ENCODE measurements at places on chromosomes 12 and 14. TPM values are rescaled to one million over a fixed set of nuclear protein-coding genes. Genes with fewer than 3 reads are reported as not detected.

The RTL1 gene
- total RNA-seq = not detected

DNA sequence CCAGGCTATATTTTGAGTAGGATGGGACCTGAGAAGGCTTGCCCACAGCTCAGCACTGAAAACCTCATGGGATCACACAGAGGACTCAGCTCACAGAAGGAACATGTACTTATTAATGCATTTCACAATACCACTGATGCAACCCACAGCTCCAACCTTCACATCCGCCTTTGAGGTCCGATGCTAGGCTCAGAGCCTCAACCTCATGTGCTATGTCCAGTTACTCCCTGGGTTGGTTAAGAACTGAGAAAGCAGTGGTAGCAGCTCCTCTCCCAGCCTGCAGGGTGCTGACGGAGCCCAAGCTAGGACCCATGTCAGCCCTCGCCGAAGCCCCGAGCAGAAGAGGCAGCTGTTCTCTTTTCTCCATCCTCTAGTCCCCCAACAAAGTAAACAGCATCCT, 52.9 kb downstream of the SPTB start:
- DNase-seq = no peak

DNA sequence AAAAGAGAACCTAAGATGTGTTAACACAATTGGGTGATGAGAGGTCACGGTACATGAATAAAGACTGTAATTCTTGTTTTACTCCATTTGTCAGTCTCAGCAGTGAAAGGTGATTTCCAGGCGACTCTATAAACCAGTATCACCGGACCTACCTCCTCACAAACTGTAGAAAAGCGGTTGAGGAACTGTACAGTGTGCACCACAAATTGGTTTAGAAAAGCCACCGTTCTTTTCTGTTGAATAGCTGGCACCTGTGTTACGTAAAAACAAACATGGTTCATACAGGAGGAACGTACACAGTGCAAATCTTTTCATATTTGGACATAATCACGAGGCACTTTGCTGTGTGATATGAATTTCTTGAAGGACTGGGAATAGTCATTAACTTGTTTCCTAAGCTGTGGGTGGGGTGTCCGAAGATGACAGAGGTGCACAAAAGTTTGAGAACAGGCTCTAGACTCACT, 663 bp downstream of the WASHC3 start:
- no peak for DNase-seq

DNA sequence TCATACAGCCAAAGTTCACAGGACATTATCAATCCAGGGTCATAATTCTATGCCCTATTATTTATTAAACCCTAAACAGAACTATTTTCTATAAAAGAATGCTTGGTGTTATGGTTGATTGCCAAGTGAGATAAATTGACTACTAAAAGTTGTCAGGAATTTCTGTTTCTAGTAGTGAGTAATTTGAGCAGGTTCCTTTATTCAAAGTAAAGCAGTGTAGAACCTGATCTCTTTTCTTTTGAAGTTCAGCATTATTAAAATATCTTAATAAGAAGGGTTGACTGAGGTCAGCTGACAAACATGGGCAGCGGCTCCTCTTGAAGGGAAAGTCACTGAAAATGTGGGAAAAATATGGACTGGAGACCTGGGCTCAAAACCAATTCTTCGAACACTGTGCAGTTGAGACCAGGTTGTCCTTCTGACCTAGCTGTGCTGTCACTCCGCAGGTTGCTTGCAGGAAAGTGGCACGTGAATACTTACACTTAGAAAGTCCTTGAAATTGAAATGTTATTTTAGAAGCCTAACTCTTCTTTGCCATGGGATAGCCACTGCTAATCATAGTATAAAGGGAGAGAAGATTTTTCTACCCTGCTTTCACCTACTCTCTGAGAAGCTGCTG, 141.0 kb downstream of the RASSF9 start:
- DNase-seq = no peak

The DLGAP5 gene
- total RNA-seq = 8.8 TPM

- DNase-seq = no peak
These were observed 39.6 kb downstream of the HECTD4 start for GRCh38 chr12:112342587-112342986.

The HOXC12 gene
- not detected for total RNA-seq

- no peak for DNase-seq
These were observed 172.7 kb downstream of the CAND1 start for GRCh38 chr12:67441736-67442346.

DNA sequence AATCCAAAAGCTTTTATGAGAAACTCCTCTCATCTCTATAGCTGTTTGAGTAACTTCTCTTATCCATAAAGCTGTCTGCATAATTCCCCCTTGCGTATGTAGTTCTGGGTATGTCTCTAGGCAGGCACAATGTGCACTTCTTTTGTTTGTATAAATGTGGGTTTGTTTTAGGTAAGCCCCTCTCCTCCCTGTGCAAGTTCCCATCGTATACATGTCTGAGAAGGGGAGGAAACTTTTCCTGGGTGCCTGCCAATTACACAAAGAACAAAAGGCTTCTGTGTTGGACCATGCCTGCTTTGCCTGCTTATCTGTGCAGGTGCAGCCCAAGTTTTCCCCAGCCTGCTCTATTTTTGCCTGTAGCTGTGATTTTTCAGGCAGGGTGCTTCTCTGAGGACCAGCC, 96.7 kb downstream of the CCER1 start:
- no peak for DNase-seq

DNA sequence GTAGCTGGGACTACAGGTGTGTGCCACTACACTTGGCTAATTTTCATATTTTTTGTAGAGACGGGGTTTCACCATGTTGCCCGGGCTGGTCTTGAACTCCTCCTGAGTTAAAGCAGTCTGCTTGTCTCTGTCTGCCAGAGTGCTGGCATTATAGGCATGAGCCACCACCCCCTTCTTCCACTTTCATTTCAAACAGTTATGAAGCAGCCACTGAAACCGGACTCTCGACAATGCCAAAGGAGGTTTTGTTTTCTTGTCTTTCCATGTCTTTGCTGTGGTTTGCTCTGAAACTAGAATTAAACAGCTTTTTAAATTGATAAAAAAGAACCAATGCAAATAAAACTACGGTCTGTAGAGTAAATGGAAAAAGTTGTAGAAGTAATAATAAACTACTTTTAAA, 30.4 kb downstream of the RAP1B start:
- DNase-seq = no peak

DNA sequence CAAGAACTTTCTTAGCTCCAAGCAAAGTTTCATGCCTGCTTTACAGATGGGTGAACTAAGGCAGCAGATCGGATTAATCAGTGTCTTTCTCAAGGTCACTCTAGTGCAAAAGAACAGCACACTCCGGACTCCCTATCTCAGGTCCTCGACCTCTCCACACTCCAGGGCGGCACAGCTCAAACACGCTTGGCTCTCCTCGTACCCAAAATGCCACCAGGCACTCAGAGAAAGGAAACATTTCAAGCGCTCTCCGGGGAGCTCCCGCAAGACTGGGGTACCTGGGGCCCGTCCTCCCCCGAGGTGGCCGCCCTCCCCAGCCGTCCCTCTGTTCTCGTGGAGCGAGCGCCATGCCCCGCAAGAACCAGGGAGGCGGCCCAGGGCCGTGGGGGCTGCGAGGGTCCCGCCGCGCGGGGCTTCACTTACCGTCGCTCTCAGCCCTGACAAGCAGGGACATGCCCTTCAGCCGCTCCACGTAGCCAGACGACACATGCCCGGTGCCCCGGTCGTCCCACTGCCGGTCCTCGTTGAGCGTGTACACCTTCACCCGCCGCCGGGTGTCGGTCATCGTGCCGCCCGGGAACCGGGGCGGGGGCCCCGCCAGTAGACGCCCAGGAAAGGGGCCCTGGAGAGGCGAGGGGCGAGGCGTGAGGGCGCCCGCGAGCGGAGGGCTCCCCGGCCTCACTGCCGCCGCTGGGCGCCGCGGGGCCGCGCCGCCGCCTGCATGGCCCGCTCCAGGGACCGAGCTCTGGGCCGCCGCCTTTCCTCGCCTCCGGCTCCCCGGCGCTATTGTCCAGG, 830 bp downstream of the PPP4R3A start:
- DNase-seq = no peak

The HRK gene
- 0.31 TPM for total RNA-seq

GRCh38 chr12:91188778-91189177, 6.2 kb upstream of the DCN start:
- no peak for DNase-seq

The COPZ1 gene
- total RNA-seq = 108 TPM

- DNase-seq = no peak
These were observed 6.2 kb upstream of the BIN2 start for GRCh38 chr12:51330186-51330585.

The BIN2 gene
- not detected for total RNA-seq

The DBX2 gene
- not detected for total RNA-seq

The GPD1 gene
- not detected for total RNA-seq

DNA sequence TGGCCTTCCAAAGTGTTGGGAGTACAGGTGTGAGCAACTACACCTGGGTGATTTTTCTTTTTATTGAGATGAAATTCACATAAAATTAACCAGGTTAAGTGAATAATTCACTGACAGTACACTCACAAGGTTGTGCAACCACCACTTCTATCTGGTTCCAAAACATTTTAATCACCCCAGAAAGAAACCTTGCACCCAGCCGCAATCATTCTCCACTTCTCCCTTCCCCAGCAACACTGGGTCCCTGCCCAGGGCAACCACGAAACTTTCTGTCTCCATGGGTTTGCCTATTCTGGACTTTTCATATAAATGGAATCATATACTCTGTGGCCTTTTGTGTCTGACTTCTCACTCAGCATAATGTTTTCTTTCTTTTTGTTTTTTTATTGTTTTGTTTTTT, 26.3 kb upstream of the MLXIP start:
- no peak for DNase-seq

DNA sequence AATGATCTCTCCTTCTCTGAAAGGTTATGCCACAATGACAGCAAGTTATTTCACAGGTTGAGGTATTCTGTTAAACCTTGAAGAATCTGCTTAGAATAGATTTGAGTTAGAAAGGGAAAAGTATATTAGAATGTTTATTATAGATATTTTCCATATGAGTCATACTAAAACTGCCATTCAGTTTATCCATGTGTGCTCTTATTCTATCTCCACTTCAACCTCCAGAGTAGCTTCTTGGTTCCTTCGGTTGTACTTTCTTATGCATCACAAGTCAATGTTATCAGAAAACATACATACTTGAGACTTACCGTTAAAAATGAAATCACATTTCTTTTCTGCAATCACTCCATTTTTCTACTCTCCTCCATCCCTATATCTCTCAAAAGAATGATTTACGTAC, 197.7 kb downstream of the BCAT1 start:
- no peak for DNase-seq

DNA sequence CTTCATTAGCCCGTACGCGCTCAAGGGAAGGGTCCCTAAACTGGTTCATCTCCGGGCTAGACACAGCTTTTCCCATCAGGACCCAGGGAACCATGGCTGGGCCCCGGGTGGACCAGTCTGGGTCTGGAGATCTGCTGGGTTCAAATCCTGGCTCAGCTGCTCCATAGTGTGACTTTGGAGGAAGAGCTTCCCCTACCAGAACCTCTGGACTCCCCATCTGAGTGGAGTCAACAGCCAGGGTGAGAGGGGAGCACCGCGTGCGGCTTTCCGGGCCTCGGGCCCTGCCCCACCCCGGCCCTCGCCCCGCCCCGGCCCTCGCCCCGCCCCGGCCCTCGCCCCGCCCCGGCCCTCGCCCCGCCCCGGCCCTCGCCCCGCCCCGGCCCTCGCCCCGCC, 41.2 kb downstream of the BEGAIN start:
- no peak for DNase-seq

The KCNA5 gene
- total RNA-seq = 6.5 TPM

DNA sequence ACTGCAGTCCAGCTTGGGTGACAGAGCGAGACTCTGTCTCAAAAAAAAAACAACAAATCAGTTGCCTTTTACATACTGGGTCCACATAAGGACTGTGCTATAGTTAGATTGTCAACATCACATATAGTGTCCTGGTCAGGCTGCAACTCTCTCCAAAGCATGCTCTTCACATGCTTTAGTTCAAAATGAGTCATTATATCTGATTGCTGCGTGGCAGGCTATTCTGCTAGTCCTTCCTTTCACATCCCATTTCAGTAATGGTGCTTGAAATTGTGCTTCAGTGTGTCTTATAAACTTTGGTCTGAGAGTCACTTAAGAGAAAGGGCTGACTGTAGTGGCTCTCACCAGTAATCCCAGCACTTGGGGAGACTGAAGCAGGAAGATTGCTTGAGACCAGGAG, 6.9 kb downstream of the LETMD1 start:
- no peak for DNase-seq

- DNase-seq = no peak
These were observed 939.5 kb downstream of the SLC16A7 start for GRCh38 chr12:60535363-60535762.

- DNase-seq = no peak
These were observed 119.8 kb upstream of the CPM start for GRCh38 chr12:69052613-69053408.

The ADCY4 gene
- 5.2 TPM for total RNA-seq

The CCER1 gene
- not detected for total RNA-seq

The OR6C4 gene
- not detected for total RNA-seq

DNA sequence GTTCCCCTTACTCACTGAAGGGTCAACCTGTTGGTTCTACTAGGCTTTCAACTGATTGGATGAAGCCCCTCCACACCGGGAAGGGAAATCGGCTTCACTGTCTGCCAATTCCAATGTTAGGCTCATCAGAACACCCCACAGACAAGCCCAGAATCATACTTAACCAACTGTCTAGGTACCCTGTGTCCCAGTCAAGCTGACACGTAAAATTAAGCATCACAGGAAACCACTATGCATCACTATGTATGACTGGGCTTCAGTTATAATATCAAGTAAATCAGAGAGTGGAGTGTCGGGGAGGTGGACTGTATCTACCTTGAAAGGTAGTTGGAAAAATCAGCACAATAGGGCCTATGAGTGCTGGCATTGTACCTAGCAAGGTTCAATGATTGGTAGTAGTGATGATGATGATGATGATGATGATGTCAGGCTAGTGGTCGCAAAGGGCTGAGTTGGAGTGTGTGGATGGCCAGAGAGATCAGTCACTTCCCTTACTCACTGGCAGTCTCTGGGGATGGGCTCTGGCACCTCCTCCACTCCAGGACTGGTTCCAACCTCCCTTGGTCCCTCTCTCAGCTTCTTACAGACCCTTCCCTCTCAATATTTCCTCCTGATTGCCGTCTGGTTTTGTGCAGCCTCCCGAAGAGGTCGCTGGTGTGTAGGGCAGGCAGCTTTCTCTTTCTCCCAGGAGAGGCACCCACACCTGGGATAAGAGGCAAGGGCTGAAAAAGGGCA, 3.3 kb upstream of the ATG101 start:
- DNase-seq = no peak

All from chondrocyte (in vitro differentiated cells).